ENCODE measurements at places on chromosomes 1 and 21.

- no peak for DNase-seq
Measured at GRCh38 chr1:221161571-221162041, 282.4 kb downstream of the HLX start.

DNA sequence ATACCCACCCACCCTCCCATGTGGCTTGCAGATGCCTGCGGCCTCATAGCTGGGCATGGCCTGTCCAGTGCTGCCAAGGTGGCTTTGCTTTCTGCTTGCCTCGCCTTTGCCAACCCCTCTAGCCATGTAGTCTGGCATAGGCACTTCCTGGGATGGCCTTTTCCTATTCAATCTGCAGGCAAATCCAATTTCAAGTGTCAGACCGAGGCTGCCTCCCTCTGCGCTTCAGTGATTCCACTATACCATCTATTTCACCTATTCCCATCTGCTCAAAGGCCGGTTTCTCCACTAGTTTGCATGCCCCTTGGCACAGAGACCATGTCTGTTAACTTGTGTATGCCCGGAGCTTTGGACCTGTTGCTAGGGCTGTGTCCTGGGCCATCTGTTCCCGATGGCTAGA is 3.8 kb upstream of the ZBTB21 start:
- DNase-seq, result no peak

GRCh38 chr1:22117851-22118250 is 25.0 kb downstream of the WNT4 start:
- no peak for DNase-seq

GRCh38 chr21:16312321-16312720 is 582.5 kb downstream of the USP25 start:
- DNase-seq, result no peak

DNA sequence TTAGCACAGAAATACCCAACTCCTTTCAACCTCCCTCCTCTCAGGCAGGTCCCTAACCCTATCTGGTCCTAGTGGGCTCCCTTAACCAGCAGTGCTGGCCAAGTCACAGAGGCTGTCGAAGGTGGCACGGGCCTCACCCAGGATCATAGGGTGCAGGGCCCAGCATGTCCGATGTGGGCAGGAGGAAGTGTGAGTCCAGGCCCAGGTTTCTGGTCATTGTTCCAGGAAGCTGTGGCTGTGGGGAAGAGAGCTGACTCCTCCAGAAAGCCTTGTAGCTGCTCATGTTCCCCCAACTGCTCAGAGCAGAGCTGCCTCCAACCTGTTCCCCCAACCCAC is 2.4 kb downstream of the CCDC17 start:
- DNase-seq, result no peak

- peak; percentile 66 for DNase-seq
Measured at GRCh38 chr1:3019007-3019515, 2.2 kb upstream of the ACTRT2 start.

- DNase-seq, result no peak
Measured at GRCh38 chr1:112143871-112144441, 154.5 kb upstream of the KCND3 start.

GRCh38 chr1:200909757-200910239 is 15.1 kb downstream of the INAVA start:
- DNase-seq, result no peak

GRCh38 chr1:26991310-26992116 is 2.0 kb upstream of the TRNP1 start:
- no peak for DNase-seq

DNA sequence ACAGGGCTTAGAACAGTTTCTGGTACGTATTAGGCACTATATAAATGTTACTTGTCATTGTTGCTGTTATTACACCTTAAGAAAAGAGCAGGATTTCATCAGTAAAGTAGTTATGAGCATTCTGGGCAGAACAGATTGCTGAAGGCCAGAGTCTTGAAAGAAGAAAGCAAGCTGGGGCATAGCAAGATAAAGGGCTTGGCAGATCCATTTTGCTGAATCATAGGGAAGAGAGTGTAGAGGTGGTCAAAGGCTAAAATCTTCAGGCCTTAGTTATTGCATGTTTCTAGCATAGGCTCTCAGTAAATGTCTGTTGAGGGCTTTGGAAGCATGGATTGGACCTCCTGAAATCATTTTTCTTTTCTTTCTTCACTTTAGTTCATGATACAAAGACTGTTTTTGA is 67.5 kb downstream of the PLA2G4A start:
- no peak for DNase-seq

DNA sequence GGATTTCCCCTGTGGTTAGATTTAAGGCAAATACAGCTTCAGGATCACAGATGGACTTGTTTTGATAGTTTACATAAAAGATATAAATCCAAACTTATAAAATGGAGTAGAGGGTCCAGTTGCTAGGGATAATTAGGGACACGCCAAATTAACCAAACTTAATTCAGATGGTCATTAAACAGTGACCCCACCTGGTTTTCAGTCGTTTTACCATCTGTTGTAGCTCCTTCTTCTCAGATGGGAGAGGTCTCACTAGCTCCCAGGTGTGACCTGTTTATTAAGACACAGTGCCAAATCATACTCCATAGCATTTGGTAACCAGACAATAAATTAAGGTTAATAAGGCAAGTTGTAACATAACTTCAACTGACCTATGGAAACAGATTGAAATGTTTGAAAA is 8.1 kb upstream of the GADD45A start:
- no peak for DNase-seq

GRCh38 chr1:82893712-82894470 is 1093.2 kb downstream of the ADGRL2 start:
- no peak for DNase-seq

DNA sequence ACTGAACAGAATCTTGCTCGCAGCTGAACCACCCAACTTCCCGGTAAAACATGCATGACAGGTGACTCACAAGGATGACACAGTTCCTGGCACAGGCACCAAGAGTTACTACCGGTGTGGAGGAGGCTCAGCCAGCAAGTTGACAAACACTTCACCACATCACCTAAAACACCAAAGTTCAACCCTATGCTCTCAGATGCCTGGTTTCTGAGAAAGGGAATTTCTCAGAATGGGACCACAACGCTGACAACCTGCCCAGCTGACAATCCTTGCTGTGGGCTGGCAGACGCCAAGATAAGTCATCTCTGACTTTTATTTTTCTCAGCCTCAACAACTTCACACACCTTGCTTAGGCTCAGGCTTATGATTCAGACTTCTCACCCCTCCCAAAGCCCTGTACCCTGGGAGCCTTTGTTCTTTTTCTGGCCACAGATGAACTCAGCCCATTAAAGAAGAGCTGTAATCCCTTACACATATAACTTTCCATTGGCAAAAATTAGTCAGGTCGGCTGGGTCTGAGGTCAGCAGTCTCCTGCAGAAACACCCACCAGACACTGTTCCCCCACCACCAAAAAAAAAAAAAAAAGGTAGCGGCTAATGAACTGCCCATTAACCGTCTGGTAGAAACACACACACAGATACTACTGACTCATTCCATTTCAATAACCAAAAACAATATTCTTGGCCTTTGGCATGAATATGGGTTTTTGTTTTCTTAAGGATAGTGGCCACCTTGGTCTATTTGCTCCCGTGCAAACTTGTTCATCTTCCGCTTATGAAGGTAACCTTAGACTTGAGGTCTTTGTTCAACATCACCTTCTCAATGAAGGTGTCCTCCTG is 10.8 kb upstream of the TIAM1 start:
- no peak for DNase-seq

DNA sequence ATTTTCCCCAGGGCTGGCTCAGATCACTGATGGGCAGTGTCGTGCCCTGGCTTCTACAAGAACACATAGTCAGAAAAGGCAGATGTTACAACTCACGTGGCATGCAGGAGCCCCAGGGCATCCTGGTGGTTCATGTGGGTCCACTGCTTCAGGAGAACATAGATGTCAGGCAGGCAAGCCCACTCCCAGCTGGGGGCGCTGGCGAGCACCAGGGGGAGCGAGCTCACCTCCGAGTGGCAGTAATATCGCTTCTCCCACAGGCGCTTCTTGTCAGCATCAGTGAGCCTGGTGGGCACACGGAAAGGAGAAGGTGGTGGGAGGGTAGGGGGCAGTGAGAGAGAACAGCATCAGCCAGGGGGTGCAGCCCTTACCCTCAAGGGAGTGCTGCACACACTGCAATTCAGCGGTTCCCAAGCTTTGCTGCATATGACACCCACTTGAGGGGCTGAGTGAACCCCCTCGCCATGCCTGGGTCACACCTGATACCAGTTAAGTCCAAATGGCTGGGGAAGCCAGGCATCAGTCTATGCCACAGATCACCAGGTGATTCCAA is 34.3 kb upstream of the PPP1R15B start:
- no peak for DNase-seq

GRCh38 chr1:228144193-228144992 is 4.3 kb downstream of the GUK1 start:
- peak; percentile 71 for DNase-seq

GRCh38 chr1:30472526-30472925 is 250.9 kb downstream of the MATN1 start:
- peak; percentile 57 for DNase-seq

DNA sequence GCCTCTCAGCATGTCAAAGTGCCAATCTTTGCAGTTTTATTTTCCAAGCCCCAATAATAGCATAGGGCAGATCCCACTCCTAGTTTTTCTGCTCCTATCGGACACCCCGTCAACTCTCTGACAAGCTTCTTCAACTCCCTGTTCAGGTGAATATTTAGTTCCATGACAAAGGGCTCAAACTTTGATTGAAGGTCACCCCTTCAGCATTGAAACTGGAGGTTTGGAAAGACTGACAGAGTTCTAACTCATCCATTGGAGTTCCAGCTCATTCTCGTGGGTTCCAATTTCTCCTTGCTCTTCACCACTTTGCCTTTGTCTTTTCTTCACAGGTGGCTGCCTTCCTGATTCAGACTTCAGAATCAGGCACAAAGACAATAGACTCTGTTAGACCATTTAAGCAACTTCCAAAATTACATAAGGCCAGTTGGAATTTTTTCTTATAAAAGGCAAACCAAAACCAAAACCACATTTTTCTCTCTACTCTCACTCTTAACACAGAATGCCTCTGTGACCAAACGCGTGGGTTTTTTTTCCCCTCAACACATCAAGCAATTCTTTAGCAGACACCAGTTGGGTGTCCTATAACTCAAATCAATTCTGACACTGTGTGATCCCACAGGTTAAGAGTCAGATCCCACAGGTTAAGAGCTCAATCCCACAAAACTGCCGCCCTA is 169.3 kb upstream of the USP25 start:
- DNase-seq, result no peak

DNA sequence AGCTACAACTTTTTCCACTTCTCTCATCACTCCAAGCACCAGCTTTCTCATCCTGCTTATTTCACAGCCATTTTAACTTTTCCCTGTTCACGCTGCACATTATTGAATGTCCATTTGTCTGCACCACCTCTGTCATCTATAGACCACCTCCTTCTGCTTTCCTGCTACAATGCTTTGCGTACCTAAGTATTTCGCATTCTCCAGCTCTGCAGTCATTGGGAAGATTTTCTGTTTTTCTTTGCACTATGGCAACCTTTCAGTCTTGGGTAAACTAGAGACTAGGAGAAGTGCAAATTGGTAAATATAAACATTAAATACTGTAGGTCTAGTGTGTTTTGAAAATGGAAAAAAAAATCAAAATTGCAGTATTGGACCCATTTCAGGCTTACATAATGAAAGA is 835 bp downstream of the CCDC30 start:
- DNase-seq, result no peak

DNA sequence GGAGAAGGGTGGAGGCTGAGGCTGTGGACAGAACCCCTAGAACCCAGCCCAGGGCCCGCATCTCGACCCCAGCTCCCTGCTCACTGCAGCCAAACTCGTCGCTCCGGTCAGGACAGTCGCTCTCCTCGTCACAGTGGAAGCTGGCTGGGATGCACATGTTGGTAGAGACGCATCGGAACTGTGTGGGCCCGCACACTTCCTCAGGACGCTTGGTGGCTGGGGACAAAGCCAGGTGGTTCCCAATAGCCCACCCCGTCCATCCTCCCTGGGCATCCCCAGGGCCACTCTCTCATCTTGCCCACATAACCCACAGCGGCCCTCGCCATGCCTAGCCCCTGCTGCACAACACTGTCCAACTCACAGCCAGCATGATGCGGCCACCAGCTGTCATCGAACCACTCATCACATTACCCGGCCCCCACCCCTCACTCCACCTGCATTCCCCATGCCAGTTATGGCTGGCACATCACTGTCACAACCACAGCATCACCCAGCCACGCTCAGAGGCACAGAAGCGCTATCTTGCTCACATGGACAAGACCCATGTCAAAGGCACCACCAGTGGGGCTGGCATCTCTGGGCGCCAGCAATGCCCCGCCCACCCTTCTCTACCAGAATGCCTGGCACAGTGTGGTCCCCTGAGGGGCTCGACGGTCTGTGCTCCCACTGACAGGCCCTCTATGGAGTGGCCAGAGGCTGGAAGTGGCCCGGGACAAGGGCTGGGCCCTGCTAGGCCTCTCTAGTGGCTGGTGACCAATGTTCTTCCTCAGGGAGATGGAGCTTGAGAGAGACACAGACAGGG is 51.7 kb downstream of the HSPG2 start:
- no peak for DNase-seq

GRCh38 chr1:164337394-164337793 is 221.6 kb upstream of the PBX1 start:
- DNase-seq, result no peak

- DNase-seq, result peak; percentile 72
Measured at GRCh38 chr1:32701951-32702598, 495 bp downstream of the SYNC start.

DNA sequence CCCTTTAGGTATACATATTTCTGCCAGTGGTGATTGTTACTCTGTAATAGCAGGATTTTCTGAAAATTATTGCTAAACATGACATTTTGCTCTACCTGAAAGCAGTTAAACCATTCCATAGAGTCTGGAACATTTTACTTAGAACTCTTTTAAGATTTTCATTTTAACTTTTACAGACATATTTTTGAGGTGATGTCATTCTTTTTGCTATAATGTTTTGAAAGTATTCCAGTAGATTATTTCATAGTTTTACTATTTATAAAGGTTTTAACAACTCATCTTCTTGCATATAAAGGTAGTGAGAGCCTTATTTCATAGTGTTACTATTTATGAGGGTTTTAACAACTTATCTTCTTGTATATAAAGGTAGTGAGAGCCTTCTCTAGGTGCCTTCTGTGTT is 42.9 kb downstream of the PTBP2 start:
- DNase-seq, result no peak

- DNase-seq, result no peak
Measured at GRCh38 chr1:93180723-93181613, at the start of gene CCDC18. Gene CCDC18 (plus strand): TSS chr1:93180724. CDS start chr1:93183362, 2,638 bp downstream.

DNA sequence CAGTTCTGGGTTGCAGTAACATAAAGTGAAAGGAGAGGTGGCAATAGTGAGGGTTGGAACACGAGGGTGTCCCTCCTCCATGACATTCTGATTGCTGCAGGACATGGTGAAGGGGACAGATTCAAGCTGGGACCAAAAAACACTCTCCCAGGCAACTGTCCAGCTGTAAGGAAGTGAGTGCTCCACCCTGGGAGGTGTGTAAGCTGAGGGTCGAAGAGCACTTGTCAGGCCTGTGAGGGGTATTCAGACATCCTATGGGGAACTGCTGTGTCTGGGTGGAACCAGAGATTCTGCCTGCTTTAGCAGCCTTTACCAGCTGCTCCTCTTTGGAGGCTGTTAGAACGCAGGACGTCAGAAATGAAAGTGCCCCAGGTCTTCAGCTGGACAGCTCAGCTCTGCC is 212.1 kb downstream of the TRABD2B start:
- DNase-seq, result no peak
